ENCODE measurements at places on chromosomes 1 and 21.
A peak's percentile ranks its signal among the peaks of the same experiment; 100 is the strongest.

DNA sequence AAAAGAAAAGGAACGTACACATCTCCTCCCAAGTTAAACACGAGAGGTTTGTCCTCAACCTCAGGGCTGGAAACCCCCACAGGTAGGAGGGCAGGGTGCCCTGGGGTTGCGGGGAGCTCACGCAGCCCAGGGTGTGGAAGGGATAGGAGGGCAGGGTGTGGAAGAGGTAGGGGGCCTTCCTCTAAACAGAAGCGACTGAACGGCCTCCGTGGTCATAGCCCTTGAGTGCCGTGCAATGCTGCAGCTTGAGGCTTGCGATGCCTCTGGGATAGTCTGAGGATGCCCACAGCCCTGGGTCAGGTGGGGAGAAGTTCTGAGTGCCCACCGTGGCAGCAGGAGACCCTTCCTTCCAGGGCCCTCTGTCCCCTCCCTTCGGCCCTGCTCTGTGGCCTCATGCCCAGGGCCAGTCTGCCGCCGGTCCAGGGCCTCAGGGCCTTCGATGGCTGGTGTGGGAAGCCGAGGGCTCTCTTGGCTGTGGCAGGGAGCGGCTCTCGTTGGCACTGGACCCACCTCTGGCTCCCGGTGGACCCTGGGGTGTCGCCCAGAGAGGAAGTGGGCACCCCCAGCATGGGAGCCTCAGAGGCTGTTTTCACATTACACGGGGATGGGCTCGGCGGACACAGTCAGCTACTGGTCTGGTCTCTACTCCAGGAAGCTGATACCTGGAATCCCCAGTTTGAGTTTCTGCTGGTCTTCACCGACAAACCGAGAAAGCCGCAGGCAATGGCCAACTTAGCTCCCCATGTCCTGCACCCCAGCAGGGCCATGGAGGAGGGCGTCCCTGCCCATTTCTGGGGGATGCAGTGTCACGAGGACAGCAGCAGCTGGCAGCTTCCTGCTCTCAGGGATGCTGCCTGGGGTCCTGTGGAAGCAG, 6.4 kb upstream of the CDK11B start:
- DNase-seq = no peak

- DNase-seq = no peak
Observed at GRCh38 chr21:43767984-43768867, 7.9 kb downstream of the CSTB start.

DNA sequence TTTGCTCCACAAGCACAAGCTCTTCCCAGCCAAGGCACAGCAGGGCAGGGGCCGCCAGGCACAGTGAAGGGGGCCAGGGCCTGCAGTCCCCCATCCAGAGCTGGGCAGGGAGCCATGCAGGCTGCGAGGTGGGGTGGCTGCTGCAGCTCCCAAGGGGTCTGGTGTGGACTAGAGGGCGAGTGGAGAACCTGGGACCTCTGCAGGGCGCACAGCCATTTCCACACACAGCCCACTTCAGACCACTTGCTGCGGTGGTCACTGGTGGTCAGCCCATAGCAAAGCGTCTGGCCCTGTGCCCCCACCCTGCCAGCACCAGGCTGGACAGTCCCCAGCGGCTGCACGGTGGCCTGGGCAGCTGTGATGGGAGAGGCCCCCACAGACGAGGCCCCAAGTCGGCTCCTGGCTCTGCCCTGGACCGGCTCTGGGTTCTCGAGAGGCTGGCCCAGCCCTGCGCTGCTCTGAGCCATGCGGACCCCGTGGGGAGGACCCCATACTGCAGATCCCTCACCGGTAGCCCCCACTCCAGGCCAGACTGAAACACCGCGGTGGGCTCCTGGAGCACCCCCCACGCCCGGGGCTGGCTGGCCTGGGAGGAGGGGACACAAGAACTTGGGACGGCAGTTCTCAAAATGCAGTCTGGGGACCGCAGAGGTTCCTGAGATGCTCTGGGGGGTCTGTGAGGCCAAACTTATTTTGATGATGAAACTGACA, 47.1 kb upstream of the COL6A2 start:
- DNase-seq = no peak

DNA sequence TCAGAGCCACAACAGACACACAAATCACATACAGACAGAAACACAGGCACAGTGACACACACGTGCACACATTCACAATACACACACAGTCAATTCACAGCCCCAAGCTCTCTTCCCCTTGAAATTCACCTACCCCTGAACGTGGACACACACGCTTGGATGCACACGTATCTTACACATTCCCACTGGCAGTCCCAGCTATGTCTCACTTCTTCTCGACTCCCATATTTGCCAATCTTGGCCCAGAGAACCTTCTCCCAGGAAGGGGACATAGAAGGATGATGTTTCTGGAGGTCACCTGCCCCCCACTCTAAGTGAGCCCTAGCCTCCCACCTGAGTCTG, 1.6 kb downstream of the CRYBG2 start:
- no peak for DNase-seq

- DNase-seq = no peak
Observed at GRCh38 chr1:209386156-209386555, 197.4 kb upstream of the CAMK1G start.

GRCh38 chr1:19797827-19798226, 1.9 kb downstream of the TMCO4 start:
- no peak for DNase-seq

DNA sequence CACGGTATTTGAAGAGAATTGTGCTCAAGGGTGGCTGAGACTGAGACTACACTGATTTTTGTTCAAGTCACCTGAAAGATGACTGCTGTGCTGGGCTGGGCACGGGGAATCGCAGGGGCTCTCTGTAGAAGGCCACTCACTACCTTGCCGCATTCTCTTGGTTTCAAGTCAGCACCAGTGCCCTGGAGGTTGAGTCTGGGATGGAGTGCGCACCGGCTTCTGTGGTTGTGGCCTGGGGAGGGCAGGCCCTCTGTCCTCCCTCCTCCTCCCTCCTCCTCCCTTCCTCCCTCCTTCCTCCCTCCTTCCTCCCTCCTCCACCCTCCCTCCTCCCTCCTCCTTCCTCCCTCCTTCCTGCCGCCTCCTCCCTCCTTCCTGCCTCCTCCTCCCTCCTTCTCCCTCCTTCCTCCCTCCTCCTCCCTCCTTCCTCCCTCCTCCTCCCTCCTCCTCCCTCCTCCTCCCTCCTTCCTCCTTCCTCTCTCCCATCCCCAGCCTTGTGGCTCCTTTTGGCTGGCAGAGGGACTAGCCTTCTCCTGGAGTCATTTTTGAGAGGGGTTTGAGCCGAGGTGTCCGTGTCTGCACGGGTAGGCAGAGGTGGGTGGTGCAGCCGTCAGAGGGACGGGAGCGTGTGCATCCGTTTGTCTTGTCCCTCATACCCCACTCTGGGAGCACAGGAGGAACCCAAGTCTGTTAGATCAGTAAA, 9.5 kb downstream of the RER1 start:
- no peak for DNase-seq

DNA sequence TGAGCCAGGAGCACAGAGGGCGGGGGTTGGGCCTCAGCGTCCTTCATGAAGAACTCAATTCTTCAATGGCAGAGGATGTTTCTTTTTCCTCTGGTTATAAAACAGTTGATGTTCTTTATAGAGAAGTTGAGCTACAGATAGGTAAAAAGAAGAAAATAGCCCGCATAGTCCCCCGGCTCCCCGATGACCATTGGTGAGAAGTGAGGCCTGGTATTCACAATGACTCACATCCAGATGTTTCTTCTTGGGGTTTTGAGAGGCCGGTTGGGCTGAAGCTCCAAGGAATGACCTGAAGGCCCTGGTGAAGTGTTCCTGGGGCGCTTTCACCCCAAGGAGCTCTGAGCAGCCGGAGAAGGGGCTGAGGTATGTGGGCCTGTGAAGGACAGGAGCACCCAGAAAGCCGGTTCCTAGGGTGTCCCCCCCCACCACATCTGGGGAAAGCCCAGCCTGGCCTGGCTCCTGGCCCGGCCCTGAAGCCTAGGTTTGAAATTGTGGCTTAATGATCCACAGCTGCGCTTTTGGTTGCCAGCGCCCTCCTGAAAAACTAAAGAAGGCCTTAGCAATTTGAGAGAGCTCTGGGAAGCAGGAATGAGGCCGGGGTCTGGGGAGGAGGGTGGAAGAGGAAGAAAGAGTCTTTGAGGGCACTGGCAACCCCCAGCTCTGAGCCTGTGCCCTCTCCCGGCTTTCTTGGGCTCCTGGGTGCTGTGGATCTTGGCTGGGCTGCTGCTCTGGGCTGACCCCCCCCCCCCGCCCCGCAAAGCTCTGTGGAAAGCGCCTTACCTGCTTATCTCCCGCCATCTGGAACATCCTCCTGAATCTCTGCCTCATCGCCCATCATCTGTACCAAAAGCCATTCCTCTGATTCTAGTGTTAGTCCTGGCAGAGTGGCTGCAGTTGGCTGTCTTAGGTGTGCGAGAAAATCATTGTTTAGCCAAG, 444.7 kb downstream of the CAMTA1 start:
- no peak for DNase-seq

DNA sequence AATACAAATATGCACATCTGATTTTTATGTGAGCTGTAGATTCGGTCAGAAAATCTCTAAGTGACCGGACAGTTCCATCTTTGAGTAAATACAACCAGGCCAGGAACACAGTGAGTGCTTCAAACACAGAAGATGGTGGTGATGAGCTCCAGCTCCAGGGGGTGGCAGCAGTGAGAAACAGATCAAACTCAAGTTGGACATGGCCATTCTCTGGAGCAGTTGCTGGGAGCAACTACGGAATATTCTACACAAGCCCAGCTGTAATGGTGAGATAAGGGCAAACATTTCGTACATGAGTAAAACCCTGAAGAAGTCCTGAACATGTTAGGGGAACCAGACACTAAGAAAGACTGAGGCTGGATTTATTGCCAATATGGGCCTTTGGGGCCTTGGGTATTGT, 100.7 kb downstream of the BARHL2 start:
- DNase-seq = peak; percentile 60

DNA sequence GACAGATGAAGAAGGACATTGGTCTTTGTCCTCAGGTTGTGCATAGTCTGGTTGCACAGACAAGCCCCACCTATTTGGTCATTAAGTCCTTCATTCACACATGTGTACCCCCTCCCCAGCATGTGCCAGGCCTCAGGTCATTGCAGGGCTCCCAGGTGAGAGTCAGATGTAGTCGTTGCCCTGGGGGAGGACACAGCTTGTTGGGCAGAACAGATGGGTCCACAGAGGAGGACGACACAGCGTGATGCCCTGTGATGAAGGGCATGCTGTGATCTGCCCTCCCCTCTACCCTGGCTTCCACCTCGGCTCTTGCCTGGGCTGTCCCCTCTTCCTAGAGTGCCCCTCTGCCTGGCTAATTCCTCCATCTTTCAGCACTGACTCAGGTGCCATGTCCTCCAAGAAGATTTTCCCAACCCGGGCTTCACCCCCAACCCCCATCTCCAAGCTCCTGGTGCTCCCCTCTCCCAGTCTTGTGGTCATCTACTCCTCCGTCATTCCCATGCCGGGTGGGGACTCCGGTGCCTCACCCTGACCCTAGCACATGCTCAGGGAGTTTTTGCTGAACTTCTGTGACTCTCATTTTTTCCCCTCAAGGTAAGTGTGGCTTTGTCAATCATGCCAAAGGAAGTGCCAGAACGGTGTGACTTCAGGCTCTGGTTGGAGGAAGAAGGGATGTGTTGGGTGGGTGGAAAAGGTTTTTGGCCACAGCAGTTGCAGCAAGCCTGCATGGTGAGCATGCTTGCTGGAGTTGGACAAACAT, 220.5 kb downstream of the FOXD2 start:
- DNase-seq = no peak

DNA sequence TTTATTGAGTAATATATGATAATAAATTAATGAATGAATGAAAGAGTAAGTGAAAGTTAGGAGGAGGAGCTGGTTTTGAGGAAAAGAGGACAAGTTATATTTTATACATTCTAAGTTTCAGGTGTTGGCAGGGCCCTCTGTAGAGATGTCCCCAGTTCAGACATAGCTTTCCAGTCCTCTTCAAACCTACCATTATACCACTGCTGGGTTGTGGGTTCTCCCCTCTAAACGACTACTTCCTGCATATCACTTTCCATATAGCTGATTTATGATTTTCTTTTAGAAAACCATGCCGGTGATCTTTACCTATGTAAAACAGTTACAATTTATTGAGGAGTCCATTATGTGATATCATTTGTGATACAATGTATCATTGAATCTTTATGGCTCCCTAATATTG, 116.9 kb downstream of the RUNX1 start:
- no peak for DNase-seq

DNA sequence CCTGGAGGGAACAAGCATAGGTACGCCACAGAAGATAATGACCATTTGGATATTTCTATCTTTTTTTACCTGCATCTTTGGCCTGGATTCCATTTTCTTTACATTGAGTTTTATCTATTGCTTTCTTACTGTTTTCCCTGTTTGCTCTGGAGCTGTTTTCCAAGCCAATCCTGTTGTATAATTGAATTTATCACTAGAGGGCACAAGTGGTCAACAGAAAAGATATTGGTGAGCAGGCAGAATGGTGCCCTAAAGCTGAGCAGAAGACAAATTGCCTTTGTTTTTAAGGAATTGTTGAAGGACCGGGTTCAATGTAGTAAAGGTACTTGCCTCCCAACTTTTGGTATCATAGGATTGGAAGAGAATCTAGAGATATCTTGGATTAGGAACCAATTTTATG, 152.8 kb downstream of the PPP1R12B start:
- DNase-seq = no peak

- no peak for DNase-seq
Observed at GRCh38 chr1:118878661-118879060, 109.5 kb downstream of the TBX15 start.

GRCh38 chr1:186327331-186327730, 47.7 kb downstream of the TPR start:
- no peak for DNase-seq

GRCh38 chr1:233080286-233080685, 129.9 kb downstream of the NTPCR start:
- no peak for DNase-seq

DNA sequence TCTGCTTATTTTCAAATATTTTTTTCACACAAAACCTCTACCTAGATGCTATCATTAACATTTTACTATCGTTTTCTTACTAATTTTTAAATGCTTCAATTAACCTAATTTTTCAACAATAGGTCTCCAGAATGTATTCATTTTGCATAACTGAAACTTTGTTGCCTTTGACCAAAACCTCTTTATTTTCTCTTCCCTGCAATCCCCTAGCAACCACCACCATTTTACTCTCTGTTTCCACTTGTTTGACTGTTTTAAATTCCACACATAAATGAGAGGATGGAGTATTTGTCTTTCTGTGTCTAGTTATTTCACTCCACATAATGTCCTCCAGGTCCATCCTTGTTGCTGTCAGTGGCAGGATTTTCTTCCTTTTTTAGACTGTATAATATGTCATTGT, 9.5 kb upstream of the F13B start:
- no peak for DNase-seq

DNA sequence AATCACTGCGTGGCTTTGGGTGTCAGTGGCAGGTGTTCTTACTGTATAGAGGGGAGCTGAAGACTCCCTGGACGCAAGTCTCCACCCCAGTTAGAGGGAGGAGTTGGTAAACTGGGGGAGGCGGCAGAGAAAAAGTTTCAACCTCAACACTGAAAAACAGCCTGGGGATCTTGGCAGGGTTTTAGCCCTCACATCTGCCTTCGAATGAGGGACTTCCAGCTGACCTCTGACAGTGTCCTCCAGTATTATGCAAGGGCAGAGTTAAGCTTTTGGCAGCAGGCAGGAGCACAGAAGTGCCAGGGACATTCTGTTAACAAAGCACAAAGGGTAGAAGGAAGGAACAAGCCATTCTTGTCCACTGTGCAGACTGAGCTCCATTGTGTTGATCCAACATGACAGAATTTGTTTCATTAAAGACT, 41.2 kb upstream of the RAB4A start:
- no peak for DNase-seq
